ENCODE measurements at places on chromosomes 7 and 10.

- DNase-seq = no peak
Measured at GRCh38 chr10:14151571-14151970, 179.2 kb downstream of the FRMD4A start.

- DNase-seq = no peak
Measured at GRCh38 chr7:151551820-151552219, 32.1 kb upstream of the RHEB start.

- DNase-seq = no peak
Measured at GRCh38 chr7:148230883-148231282, 359.7 kb upstream of the C7orf33 start.

DNA sequence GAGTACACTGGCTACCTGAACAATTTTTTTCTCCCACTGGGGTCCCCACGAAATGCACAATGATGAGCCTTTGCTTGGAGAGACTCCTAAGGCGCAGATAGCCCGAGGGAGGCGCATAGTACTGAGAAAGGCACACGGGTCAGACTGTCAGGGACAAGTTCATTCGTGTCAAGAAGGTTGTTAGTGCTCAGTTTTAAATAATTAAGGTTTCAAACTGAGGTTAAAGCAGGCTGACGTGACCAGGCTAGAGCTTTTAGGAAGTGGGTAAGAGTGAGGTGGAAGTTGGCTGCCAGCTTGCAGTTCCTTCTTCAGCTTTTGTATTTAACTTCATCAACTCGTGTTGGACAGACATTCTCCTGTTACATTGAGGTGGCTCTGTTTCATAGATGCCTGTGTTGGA, 31.6 kb downstream of the RBM33 start:
- no peak for DNase-seq

DNA sequence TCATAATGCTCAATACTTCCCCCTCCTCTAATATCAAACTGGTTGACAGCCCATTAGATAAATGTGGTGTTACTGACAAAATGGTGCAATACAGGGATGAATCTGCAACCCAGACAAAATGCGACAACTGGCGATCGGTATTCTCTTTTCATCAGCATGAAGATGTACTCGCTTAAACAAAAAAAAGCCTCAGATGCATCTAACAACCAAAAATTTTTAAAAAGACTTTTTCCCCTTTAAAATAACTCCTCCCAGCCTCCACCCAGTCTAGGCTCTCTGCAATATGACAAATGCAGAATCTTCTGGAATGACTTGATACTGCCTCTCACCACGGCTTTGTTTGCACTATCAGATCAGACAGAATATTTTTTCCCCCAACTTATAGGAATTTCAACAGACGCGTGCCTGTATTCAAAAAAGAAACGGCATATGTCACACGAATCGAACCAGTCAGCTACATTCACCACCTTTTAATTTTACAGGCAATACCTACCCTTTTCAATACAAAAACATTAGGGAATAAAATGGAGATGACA, 1.2 kb downstream of the YWHAG start:
- no peak for DNase-seq

DNA sequence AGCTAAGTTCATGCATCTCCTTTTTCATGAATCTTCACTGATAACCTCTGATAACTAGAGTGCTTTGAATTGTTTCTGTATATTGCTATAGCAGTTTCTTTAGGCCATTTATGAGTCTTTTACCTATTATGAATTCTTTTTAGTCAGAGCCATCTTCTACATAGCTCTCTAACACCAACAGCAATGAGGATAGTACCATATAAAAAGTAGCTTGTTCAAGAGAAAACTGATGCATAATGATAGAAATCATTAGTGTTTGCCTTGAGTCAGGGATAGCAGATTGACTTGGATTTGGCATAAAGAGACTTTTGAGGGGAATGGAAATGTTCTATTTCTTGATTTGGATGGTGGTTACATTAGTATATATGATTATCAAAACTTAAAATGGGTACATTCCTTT, 25.8 kb upstream of the SEMA4G start:
- no peak for DNase-seq

DNA sequence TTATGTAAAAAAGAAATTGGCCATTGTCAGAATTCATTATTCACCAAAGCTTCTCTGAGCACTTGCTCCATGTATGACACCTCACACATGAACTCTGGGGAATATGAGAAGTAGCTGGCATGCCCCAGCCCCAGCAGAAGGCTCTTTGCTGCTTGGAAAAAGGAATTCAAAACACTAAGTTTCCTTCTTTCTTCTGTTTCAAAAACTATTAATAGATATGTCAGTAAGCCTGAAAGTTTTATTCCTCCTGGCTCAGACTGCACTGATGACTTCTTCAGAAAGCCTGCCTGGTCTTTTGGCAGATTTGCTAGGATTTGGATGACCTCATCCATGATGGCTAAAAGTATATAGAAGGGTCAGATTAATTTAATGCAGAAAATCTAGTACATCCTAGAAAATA, 511.0 kb downstream of the GFRA1 start:
- DNase-seq = no peak

DNA sequence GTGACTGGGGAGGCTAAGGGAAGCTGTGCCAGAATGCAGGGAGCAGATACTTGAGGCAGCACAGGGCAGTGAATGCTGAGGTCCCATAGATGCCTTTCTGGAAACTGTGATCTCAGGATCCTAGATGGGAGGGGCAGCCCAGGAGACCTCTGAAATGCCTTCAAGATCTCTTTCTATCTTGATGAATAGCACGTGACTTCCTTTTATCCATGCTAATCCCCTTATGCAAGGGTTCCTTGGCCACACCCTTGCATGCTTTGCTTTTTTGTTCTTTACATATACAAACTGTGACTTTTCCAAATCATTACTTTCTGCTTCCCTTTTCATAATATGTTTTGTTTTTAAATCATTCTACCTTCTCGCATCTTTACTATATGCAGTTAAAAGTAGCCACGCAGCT, 14.7 kb downstream of the ATRNL1 start:
- no peak for DNase-seq

DNA sequence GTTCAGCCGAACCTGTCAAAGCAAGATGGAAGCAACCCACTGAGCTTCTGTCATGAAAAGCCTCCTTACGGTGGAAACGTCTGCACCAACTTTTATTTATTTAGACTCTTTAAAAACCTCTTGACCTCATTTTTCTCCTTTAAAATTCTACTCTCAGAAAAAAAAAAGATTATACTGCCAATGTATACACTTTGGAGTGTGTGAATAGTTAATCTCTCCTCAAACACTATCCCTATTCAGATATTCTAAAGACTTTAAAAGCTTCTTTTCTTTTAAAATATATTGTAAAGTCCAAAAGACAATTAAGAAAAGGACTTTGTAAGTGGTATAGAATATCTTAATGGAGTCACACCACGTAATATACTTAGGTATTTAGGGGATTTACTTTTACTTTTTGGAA, 335.2 kb upstream of the SEMA3D start:
- DNase-seq = no peak

- no peak for DNase-seq
Measured at GRCh38 chr10:35922876-35923600, 280.9 kb upstream of the FZD8 start.

- no peak for DNase-seq
Measured at GRCh38 chr10:124342136-124342820, 76.4 kb downstream of the OAT start.

DNA sequence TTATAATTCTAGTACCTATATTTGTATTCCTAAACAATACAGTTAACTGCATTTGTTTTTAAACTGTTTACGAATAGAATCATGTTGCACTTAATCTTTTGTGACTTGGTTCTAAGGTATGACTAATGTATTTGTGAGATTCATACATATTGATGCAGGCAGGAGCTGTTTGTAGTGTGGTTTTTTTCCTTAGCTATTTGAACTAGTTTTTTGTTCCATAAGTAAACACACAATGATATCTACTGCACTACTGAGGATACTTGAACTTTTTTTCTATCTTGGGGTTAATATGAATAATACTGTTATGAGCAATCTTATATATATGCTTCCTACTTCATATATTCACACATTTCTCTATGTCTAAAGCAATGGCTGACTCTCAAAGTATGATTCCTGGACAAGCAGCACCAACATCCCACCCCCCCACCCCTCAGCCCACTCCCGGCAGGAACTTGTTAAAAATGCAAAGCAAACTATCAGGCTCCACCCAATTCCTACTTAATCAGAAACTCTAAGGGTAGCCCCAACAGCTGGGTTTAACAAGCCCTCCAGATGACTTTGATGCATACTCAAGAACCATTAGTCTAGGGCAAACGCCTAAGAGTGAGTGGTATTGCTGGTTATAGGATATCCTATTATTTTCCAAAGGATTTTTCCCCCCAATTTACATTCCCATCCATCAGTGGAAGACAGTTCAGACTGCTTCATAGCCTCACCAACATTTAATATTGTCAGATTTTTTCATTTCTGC, 25.8 kb downstream of the BRAF start:
- DNase-seq = no peak

DNA sequence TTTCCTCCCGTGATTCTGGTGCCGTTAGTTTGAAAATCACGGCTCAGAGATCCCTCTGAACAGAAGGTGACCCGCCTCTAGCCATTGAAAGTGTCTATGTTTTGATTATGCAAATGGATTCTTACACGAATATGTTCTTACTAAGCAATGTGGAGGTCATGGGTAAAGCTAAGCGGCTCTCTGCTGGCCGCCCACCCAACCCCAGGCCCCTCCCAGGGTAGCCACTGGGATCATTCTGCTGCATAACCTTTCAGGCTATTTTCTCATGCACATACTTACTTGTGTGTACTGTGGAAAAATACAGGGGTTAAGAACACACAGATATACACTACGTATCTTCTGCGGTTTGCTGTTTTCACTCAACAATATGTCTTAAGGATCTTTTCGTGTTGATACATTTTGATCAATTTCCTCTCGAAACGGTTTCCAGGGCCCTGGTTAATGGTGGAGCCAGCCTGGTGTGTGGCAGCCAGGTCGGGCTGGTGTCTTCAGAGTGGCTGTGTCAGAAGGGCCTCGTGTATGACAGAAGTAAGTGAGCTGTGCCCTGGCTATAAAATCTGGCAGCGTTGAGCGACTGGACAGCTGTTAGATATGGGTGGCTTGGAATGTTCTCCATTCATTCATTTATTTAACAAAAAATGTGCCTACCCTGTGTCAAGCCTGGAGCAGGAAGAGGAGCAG, 29.9 kb downstream of the ZNF783 start:
- DNase-seq = no peak

DNA sequence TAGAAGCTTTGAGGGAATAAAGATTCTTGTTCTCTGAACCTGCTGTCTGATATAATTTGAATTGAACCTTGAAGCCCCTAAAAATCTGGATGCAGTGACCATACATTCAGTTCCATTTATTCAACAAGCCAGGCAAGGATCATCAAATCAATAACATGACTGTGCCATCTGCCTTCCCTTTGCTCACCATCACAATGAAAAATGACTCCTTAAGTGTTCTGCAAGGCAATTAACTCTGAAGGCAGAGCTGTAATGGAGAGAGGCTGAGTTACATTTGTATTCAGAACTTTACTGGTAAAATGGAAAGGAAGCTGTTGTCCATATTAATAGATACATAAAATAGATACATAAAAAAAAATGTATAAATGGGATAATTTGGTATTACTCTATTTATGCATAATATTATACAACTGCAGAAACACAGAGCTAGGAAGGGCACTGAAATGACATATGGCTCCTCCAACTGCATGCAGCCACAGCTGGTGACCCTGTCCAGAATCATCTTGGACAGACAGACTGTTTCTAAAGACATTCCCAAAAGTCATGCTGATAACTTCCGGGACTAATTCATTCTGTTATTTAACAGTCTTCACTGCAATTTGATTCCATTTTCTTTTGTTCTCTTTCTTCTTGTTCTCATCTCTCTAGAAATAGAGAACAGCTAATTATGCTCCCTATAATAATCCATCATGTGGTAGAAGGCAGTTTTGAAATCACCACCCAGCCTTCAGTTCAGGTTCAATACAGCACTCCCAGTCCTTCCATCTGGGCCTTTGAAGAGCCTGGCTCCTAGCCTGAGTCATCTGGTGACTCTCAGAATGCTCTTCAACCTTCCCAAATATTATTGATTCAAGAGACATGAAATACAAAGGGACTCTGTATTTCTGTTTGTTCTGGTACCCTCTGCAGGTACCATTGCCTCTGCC, 412.6 kb downstream of the GFRA1 start:
- no peak for DNase-seq

DNA sequence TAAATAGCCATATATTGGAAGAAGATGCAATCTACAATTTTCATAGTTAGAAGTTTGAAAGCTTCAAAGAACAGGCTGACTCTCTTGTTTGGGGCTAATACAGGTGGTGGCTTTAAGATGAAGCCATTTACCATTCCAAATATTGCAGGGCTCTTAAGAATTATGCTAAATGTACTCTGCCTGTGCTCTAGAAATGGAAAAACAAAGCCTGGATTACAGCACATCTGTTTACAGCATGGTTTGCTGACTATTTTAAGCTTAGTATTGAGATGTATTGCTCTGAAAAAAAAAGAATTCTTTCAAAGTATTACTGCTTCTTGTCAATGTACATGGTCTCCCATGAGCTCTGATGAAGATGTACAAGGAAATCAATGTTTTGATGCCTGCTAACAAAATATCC, 34.2 kb downstream of the AGMO start:
- DNase-seq = no peak

DNA sequence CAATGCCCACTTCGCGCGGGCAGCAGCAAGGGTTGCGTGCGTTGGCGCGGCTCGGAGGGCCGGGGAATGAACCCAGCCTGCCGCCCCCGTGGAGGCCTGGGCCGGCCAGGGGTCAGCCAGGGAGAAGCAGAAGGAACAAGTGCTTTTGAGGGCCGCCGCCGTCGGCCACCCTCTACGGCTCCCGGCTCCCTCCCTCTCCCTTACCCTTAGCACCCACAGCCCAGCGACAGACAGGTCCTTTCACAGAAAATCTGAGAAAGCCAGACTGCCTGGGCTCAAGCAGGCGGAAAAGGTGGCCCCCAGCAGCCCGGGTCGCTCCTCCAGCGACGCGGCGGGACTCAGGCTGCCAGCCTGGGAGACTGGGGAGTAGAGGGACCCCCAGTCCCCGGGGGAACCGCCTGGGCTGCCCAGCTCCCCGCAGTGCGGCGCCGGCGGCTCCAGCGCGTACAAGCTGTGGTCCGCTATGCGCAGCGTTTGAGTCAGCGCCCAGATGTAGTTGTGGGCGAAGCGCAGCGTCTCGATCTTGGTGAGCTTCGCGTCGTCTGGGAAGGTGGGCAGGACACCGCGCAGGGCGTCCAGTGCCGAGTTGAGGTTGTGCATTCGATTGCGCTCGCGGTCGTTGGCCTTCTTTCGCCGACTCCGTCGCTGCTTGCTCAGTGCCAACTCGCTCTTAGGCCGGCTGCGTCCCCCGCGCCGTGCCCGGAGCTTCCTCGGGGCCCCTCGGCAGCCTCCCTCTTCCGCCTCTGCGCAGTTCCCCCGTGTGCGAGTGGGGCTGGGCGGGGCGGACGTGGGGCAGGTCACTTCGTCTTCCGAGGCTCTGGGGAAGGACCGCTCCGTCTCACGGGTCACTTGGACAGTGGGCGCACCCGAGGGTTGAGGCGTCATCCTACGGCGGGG, 815 bp downstream of the NEUROG3 start:
- DNase-seq = no peak

DNA sequence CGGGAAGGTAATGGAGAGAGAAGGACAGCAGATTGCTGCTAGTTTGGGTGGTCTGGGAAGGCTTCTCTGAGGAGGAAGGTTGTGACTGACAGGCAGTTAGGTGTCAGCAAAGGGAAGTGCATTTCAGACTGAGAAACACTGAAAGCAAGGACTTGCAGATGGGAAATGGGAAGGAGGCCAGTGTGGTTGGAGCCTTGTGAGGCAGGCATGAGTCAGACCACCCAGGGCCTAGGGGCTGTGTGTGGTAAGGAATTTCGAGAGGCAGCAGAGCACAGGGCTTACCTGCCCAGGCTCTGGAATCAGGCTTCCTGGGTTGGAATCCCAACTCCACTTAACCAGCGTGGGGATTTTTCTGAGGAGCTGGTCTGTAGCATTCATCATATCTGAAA, 53.5 kb downstream of the NRF1 start:
- DNase-seq = no peak

- no peak for DNase-seq
Measured at GRCh38 chr7:77370606-77371005, 45.5 kb downstream of the GSAP start.
